ENCODE measurements at places on chromosomes 16 and 17.

DNA sequence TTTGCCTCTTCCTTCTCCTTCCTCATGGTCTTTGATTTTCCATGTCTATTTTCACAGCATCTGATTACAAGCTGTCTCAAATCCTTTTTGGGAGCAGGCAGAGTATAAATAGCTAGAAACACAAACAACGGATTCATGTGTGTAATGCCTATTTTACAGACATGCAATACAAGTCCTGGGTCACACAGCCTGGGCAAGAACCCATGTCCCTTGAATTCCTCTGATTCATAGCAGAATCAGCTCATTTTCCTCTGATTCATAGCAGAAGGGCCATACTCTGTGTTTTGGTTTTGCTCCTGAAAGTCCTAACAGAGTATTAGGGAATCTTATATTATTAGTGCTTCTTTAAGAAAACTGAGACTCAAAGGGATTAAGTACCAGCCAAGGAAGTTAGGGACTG lies 71.3 kb downstream of the IRX5 start:
- DNase-seq, result no peak

GRCh38 chr16:3655030-3655395 lies 522 bp downstream of the DNASE1 start:
- DNase-seq, result no peak

DNA sequence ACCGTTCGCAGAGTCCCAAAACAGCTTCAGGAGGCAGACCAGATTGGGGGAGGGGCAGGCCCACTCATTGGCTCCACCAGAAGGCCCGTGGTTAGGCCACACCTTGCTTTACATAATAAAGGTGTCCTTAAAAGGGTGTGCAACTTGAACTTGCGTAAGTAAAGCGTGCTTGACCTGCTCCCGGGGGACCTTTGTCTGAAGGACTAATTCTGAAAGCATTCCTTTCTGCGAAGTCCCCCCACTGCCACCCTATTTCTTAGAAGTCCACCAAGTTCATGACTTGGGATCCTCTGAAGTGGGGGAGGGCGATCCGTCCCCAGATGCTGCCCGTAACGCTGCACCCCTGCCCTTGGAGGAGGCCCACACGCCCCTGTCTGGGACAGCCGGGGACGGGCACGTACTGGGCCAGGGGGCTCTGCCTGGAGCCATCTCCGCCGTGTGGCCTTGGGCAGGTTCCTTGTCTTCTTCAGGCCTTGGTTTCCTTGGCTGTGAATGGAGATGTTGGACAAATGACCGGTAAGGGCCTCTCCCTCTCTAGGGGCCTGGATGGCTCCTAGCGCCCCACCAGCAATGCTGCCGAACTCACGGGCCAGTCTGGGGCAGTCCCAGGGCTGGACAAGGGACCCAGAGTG lies 823 bp upstream of the ZNF469 start:
- DNase-seq, result no peak

GRCh38 chr16:11256661-11257130 lies 692 bp upstream of the SOCS1 start:
- DNase-seq, result peak; percentile 47

GRCh38 chr17:17354560-17355349 lies 51.6 kb downstream of the NT5M start:
- DNase-seq, result peak; percentile 80

- no peak for DNase-seq
These were observed 896 bp upstream of the MYLK3 start for GRCh38 chr16:46748775-46749705.

DNA sequence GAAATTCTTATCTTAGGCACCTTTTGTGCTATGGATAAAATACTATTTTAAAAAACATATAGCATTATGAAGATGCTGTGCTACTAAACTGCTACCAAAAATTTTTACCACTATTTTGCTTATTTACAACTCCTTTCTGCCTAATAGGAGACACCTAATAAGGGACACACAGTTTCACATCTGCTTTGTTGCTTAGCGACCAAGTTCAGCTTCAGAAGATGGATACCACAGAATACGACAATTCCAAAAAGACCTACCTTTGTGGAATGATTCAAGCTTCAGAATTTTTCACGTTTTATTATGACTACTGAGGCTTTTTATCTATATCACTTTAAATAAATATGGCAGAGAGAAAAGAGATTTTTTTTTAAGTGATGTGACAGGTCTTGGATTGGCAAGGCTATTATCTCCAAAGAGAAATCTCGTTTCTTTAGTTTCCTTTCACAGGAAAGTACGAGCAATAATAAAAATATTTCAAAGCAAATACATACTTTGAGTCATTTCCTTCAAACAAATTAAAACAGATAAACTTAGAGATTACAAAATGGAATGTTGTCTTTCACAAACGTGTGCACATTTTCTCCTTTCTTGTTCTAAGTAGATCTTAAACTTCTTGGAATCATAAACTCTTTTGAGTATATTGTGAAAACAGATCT lies 35.4 kb downstream of the SPAG9 start:
- DNase-seq, result no peak

- DNase-seq, result no peak
These were observed 220.0 kb downstream of the HAPSTR1 start for GRCh38 chr16:9311303-9311954.

- DNase-seq, result peak; percentile 74
These were observed 20.6 kb downstream of the MYL4 start for GRCh38 chr17:47229535-47230443.

DNA sequence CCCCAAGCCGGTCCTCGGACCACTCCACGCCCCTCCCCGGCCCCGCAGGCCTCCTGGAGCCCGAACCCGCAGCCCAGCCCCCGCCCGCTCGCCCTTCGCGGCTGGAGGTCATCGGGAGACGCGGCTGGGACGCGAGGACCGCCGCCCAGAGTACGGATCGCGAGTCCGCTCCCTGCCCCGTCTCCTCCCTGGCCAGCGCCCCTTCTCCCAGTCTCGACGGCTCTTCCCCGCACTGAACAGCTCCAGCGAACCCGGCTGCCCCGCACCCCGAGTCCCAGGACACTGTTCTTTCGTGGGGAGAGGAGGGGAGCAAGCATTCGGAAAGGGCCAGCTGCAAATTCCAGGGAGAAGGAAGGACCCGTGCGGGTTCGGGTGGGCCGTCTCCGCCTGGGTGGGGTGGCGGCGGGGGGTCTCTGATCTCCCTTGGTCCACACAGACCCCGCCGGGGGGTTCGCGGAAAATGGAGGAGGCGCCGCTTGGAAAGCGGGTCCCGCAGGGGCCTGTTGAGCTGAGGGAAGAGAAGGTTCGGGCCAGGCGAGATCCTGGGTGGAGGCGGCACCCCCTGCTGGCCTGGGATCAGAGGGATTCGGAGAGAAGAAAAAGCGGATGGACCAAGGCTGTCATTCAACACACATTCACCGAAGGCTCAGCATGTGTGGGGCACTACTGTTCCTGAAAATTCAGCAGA lies 632 bp upstream of the RTN4RL1 start:
- DNase-seq, result peak; percentile 52

DNA sequence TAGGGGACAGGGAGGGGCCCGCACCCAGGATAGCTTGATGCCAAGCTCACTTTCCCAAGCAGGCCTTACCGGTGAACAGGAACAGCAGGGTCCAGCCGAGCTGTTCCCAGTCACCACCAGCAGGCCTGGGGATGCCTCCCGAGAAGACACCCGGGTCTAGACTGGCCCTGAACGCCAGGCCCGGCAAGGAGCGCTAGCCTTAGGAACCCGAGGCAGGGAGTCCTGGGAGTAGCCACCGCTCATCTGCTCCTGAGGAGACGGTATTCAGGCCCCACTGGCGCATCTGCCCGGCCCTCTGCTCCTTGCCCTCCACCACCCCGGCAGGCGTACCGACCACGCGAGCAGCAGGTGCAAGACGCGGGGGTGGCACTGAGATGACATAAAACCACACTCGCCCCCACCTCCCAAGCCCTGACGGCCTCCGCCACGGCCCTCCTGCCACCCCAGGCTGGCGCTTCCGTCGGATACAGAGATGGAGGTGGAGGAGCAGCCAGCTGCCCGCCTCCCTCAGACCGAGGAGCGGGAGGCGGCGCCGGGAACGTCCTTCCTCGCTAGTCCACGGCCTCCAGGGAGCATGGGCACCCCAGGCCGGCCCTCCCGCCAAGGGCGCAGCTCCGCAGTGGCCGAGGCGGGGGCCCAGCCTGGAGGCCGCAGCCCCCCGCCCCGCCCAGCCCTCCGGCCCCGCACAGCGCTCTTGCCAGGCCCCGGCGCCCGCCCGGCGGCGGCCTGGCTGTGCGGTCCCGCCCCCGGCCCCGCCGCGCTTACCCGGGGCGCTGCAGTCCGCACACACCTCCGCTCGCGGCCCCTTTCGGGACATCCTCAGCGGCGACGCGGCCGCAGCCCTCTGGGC lies 661 bp downstream of the GIT1 start:
- peak; percentile 60 for DNase-seq

- DNase-seq, result no peak
These were observed 26.4 kb upstream of the RMI2 start for GRCh38 chr16:11318817-11319216.

- no peak for DNase-seq
These were observed 16.2 kb downstream of the PSMD3 start for GRCh38 chr17:39996800-39997199.

DNA sequence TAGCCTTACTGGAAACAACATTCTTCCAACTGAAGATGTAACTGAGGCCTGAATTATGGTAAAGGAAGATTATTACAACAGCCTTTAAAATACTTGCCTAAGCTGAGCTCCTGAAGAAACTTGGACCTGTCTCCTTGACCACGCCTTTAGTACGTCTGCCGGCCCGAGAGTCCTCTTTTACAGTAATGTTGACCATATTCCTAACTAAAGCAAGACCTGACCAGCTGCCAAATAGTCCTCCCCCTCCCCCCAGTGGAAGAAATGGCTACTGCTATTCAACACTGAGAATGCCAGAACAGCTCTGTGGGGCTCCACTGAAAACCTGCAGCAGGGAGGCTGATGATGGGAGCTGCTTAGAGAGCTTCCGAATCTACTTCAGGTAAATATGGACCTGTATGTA lies 12.6 kb upstream of the FOXJ1 start:
- DNase-seq, result no peak

DNA sequence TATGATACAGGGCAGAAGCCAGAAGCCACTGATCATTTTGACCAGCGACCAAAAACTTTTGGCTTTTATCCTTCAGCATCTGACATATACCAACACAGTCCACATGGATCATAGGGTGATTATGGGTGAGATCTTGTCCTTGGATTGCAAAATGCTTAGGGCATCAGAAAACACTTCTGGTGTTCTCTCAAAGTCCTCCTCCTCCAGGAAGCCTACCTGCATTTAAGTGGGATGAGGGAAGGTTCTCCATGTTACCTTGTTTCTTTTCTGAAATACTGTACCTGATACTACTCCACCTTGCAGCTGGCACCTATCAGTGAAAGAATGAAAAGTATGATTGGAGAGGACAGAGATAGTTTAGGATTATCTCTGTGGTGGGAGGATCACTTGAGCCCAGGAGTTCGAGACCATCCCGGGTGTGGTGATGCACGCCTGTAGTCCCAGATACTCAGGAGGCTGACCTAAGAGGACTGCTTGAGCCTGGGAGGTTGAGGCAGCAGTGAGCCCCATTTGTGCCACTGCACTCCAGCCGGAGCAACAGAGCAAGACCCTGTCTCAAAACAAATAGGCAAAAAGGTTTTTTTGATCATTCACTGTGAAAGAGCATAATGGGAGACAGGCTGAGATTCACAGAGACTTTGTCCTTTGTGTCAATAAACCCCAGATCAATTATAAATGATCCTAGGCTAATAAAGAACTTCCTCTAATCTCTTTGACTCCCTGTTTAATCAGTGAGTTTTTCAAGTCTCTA lies 46.8 kb upstream of the B4GALNT2 start:
- no peak for DNase-seq

DNA sequence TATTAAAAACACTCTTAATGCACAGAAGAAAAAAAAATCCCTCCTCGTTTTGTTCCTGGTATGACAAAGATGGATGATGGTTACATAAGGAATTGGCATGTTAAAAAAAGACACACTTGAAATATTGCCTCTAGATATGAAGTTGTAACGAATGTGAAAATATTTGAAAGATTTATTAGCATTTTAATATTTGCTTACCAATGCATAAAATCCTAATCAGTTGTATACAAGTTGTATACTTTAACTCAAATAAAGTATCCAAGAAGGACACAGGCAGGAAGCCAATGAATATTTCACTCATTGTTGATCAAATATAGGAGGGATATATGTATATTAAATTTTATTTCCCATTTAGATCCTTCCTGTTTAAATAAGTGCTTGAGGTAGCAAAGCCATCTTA lies 850.8 kb upstream of the RBFOX1 start:
- no peak for DNase-seq

GRCh38 chr16:17367036-17367435 lies 103.7 kb downstream of the XYLT1 start:
- DNase-seq, result no peak

DNA sequence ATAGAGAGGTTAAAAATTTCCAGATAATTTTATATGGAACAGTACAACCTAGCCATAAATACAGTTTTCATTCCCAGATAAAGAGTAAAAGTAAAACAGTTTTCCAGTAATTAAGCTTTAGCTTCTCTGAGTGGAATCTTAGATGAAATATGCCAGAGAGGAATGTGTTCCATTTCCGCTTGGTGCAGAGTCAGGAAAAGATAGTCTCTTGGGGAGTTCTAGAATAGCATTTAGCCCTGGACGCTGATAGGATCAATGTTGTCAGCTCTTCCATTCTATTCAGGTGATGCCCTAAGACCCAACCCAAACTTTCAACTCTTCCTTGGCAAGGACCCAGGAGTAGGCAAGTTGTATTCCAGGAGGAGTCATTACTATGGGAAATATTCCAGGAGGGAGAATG lies 30.9 kb upstream of the ABCA3 start:
- DNase-seq, result no peak

DNA sequence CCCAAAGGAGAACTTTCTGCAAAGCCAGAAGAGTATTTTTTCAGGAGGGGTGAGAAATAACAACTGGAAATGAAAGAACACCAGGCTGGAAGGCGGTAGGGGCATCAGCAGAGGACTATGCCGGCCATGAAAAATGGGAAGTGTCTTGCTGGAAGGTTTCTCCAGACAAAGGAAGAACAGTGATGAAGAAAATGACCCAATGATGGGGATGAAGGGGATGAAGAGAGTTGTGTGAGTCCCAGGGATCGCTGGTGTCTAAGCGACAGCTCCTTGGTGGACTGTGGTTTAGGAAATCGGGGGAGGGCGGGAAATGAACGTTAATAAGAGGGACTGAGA lies 623 bp downstream of the TTLL6 start:
- no peak for DNase-seq

DNA sequence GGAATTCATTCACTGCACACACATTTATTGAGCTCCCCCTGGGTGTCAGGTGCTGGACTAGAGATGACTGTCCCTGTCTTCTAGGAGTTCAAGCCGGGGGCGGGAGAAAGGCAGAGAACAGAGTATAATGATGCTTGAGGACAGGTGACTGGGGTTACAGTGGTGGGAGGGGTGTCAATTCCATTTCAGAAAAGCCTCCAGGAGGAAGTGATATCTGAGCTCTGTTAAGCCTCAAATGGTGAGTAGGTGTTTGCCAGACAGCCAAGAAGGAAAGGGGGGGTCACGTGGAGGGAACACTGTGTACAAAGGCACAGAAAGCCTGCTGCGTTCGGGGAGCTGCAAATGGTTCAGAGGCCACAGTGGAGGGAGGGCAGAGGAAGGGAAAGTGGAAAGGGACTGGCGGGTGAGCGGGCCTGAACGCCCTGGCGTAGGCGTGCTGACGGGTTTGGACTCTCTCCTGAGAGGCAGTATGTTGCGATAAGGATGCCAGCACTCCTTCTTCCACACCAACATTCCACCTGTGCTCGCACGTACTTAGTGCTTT lies 9.7 kb upstream of the NXPH3 start:
- no peak for DNase-seq

- DNase-seq, result no peak
These were observed 47.1 kb downstream of the CYTH1 start for GRCh38 chr17:78734793-78735641.

GRCh38 chr16:15403392-15403995 lies 7.9 kb downstream of the MPV17L start:
- no peak for DNase-seq
